ENCODE measurements at places on chromosomes 16 and 17.

DNA sequence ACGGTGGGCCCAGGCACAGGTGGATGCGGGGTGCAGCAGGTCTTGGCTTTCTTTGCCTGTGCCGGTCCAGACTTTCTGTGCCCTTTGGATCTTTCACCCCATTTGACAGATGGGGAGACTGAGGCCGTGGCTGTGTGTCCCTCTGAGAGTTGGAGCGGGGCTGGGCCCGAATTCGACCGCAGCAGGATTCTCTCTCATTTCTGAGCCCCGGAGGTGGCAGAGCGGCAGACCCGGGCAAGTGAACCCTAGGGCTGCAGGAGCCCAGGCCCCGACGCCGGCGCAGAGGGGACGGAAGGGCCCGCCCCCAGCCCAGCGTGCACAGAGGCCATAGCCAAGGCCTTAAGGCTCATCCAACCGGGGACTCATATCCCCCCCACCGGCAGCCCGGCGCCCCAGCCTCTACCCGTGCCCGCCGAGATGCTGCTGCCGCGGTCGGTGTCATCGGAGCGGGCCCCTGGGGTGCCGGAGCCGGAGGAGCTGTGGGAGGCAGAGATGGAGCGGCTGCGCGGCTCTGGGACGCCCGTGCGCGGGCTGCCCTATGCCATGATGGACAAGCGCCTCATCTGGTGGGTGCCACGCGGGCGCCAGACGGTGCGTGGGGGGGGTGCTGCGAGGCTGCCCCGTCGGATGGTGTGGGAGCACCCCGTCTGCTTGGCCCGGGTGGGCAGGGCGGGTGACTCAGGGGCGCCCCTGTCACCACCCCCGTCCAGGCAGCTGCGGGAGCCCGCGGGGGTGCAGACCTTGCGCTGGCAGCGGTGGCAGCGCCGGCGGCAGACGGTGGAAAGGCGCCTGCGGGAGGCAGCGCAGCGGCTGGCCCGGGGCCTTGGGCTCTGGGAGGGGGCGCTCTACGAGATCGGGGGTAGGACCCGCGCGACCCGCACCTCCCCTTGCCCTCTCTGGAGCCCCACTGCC, 857 bp downstream of the TMC8 start:
- no peak for DNase-seq

- DNase-seq: peak; percentile 54
These were observed 113.9 kb upstream of the TBX2 start for GRCh38 chr17:61285526-61286320.

DNA sequence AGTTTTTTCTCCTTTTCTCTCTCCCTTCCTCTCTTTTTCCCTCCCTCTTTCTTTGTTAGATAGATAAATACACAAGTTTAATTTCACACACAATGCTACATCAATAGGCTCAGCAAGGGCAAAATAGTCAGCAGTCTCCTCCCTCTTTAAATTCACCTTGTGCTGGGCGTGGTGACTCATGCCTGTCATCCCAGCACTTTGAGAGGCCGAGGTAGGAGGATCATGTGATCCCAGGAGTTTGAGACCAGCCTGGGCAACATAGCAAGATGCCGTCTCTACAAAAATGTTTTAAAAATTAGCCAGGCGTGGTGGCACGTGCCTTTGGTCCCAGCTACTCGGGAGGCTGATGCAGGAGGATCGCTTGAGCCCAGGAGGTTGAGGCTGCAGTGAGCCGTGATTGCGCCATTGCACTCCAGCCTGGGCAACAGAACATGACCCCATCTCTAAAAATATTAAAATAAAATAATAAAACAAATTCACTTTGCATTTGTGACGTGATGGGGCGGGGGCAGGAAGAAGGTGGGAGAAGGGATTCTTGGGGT, 27.4 kb downstream of the IL21R start:
- no peak for DNase-seq

GRCh38 chr17:49031965-49032928, 35.1 kb downstream of the IGF2BP1 start:
- peak; percentile 41 for DNase-seq

DNA sequence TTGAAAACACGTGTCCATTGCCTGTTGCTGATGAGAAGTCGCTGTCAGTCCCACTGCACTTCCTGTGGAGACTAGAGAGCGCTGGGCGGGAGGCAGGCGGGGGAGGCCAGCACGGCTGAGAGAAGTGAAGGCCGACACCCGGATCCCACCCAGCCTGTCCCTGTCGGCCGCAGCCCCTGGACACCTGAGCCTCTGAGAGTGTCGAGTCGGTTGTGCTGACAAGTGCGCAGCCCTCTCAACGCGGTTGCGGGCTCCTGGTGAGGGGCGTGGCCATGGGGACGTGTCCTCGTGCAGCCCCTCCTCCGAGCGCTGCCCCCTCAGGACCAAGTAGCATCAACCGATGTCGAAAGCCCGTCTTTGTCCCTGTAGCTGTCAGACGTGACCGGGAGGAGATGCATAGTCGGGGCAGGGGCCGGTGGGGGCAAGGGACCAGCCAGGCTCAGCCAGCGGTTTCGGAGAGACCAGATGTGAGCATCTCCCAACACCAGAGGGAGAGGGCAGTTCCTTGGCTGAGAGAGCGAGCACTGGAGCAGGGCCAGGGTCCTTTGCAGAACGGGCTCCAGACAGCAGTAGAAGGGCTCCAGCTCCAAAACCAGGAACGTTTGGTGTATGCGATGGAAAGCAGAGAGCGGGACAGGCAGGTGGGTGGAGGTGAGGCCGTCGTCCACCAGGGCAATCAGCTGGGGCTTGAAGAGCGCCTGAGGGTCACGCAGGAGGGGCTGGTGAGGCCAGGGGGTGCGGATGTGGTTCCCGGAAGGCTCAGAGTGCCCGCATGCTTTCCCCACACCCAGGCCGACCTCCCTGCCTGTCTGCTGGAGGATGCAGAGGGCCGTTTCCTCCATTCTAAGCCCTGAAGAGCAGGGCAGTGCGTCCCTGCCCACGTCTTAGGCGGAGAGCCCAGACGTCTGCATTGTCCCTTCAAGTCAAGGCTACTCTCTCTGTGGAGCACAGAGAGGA, 43.3 kb upstream of the CHMP6 start:
- DNase-seq: no peak

DNA sequence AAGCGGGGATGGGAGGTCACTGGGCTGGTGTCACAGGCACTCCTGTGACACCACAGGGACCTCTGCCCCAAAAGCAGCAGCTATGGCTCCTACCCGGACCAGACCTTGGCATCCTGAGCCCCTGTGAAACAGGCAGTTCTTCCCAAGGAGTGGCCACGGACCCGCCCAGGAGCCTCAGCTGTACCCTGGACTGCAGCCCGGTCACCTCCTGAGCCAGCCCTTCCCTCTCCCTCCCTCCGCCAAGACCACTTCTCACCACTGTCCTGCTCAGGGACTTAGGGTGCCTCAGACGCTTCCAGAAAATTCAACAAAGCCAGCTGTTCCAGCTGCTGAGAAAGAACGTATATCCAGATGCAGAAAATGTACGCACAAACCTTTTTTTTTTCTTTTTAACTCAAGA, 13.9 kb upstream of the NCBP3 start:
- DNase-seq: no peak

DNA sequence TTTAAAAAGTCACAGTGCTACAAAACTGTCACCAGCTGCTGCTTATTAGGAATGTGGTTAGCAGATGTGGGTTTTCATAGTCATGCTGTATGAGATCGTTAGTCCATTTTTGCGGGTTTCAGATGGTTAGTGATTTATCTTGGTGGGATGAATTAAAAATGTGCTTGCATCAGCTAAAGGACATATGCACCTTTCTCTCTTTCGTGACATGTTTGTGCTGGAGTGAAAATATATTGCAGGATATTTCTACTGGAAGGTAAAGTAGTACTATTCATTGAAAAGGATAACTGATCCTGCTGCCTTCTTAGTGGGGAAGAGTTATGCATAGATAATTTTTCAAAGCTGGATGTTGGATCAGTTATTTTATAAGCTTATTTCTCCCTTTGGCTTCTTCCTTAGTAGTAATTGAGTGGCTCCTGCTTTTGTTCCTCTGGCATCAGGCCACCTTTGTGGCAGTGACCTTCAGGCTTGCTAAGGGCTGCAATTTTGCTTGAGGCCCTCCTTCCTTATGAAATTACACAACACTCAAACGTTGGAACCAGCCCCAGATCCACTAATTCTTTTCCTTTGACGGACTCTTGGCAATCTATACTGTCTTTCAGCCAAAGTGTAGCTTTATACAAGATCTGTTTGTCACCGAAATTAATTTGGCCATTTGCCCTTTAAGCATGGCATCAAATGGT, 7.5 kb upstream of the SNTB2 start:
- DNase-seq: peak; percentile 85

GRCh38 chr17:61766520-61766919, 96.8 kb downstream of the BRIP1 start:
- no peak for DNase-seq

DNA sequence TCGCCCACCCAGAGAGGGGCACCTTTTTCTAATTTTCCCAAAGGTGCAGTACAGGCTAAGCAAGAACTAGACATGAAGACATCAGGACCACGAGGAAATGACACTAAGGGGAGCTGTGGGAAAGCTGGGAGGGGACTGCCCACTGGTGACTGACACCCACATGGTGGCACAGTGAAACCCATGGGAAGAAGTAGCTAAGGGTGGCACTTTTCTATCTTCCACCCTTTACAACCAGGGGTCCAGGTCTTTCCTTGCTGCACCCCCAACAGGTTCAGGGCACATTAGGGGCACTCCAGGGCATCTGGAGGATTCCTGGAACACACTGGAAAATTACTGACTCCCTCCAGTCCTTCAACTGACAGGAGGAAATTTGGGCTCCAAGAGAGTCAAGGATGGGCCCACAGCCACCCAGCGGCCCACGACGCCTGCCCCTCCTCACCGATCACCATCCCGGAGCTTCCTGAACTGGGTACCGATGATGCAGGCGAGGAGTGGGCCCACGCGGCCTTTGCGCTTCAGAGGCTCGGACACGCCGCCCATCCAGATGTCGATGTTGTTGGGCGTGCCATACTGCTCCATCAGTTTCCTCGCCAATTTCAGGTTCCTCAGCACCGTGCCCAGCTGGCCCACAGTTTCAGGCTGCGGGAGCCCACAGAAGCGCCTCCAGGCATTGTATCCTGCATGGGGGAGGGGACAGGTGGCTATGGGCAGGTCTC, 9.4 kb downstream of the MPO start:
- no peak for DNase-seq

DNA sequence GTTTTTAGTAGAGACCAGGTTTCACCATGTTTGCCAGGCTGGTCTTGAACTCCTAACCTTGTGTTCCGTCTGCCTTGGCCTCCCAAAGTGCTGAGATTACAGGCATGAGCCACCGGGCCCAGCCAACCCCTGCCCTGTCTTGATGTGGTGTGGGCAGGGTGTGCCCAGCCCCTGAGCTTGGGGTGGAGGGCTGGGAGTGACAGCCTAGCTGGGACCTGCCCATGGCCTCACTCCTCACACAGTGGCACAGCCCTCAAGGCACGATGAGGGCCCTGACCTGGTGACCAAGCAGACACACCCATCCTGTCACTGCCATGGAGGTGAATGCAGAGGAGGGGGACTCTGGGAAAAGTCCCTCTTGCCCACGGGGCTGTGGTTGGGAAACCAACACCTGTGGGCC, 3.0 kb downstream of the IL32 start:
- DNase-seq: no peak

GRCh38 chr16:4846503-4846900, 586 bp downstream of the GLYR1 start:
- no peak for DNase-seq

DNA sequence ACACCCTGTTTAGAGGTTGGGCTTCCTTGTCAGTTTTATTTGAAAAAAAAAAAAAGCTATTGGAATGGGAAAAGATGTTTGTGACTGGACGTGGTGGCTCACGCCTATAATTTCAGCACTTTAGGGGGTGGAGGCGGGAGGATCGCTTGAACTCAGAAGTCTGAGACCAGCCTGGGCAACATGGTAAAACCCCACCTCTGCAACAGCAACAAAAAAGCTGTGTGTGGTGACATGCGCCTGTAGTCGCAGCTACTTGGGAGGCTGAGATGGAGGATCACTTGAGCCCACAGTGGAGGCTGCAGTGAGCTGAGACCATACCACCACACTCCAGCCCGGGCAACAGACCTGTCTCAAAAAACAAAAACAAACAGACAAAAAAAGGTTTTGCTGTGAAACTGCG, 66.1 kb upstream of the SIAH1 start:
- no peak for DNase-seq

DNA sequence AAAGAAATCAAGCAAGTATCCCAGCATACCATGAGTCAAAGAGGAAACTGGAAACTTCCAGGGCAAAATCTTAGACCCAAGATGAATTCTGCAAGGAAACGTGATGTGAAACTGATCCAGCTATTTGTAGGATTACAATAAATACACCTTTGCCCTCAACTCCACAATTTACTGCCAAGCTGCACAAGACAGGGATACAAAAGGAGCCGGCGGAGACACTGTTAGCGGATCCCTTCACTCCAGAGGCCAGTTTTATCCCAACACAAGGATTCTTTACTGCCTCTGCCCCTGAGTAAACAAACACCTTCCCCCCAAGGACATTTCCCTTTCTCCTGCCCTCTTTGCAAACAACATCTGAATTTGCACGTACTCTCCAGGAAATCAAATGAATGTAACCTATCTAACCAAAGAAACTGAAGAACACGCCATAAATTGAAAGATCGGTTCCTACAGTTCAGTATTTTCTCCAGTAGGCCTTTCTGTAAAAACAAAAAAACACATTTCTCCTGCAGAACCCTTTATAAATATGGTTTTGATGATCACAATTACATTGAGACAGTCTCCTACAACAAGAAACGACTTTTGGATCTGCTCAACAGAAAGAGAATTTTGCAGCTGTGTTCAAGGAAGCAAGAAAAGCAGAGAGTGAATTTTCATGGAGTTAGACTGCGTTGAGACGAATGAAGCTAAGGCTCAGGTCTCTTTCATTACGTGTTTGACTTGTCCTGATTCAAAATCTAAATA, 1.4 kb upstream of the CBX2 start:
- no peak for DNase-seq

Measured in GM04503 (cell line).